Activated CD4-positive, alpha-beta T cell treated with anti-CD3 and anti-CD28 coated beads, Interleukin-2, amount 10 ng/mL, durations not matched to agents 7 days and 5 days (primary cell): ENCODE measurements at places on chromosomes 4 and X.

- DNase-seq: peak; percentile 44
These were observed 586 bp downstream of the BCAP31 start for GRCh38 chrX:153723351-153724251.

DNA sequence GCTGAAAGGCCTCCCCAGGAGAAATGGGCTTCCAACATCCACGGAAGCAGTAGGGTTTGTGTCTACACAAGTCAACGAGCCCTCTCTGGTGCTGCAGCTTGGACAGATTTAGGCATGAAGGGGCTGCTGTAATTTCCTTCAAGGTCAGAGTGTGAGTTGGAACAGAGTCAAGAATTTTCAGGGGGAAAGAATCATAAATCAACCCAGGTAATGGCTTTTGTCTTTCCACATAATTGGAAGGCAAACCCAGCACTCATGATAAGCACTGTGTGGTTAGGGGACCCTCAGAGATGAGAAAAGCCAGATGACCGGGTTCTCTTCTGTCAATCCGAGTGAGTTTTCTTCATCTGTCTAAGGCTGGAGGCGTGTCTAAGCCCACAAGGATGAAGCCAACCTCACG, 78.6 kb upstream of the MXRA5 start:
- DNase-seq: no peak

DNA sequence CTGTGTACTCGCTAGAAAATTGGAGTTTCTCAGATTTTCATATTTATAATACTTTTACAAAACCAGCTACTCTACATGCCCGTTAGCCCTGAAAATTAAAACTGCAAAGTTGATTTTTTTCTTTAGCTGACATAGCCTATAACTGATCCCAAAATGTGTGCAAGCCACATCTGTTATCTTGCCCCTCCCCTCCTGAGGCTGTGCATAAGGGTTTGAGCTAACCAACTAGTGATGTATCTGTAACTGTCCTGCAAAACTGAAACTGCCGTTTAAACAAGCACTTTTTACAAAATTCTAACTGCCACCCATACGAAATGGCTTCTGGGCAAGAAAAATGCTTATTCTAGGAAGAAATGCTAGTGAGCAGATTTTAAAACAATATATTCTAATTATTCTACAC, 59.1 kb downstream of the EDNRA start:
- DNase-seq: no peak

DNA sequence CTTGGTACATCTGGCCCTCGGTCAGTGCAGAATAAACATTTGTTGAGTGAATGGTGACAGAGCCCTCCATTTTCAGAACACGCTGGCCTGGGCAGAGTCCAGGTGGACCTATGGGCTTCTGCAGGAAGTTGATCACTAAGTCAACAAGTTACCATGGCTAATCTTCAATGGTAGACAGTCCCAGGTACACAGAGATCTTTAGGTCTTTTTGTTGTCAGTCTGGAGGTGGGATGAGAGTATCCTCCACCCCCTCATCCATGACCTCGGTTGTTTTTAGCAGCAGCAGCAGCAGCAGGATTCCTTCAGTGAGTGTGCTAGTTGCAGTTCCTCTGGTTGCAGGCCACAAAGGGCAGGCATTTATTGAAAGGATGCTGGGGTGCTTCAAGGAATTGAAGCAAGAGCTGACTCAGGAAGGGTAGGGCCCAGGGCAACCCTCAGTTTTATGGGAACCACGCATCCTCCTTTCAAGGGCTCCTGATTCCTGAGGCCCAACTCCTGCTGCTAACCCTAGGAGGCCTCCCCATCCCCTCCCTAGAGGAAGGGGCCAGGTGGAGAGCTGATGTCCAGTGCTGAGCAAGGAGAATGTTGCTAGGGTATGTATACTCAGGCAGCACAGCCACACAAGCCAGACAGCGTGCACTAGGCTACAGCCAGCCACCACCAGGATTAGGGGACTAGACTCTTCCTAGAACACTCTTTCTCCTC, 1.7 kb upstream of the USP27X start:
- DNase-seq: no peak

DNA sequence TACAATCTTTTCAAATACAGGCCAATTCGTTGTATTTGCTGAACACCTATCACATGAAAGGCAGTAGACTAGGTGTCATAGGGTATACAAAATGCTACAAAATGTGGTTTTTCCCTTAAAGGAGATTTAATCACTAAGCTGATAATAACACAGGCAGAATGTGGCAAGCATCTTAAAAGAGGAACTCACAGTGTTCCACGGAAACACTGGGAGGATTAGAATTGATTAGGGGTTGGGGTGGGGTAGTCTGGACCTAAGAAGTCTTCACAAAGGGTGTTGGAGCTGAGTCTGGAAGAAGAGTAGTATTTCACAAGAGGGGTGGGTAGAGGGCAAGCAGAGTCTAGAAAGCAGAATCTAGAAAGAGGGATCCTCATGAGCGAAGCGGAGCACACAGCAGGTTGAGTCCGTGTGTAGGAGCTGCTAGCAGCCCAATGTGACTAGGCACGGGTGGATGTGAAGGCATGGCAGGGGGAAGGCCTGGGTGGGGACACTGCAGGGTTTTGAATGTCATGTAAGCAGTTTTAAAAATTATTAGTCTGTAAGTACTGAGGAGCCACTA, 123.6 kb downstream of the MGST2 start:
- no peak for DNase-seq

GRCh38 chr4:123259676-123260646, 136.6 kb upstream of the SPRY1 start:
- DNase-seq: no peak

DNA sequence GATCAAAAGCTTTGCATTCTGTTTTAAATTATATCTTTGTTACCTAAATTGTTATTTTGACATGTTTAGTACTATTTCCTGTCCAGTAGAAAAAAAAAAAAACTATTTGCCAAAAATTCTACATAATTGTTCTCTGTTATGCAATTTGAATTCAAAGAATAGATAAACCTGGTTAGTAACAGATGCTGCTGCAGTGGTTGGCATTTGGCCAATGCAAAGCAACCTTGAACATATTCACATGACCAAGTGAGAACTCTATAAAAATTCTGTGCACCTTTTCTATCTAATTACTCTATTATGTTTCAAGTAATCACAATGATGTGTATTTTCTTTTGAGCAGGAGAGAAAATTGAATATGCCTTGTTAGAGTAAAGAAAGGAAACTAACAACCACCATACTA, 1473.4 kb downstream of the RPA4 start:
- no peak for DNase-seq

GRCh38 chr4:38529189-38530115, 134.5 kb upstream of the KLF3 start:
- DNase-seq: peak; percentile 61

DNA sequence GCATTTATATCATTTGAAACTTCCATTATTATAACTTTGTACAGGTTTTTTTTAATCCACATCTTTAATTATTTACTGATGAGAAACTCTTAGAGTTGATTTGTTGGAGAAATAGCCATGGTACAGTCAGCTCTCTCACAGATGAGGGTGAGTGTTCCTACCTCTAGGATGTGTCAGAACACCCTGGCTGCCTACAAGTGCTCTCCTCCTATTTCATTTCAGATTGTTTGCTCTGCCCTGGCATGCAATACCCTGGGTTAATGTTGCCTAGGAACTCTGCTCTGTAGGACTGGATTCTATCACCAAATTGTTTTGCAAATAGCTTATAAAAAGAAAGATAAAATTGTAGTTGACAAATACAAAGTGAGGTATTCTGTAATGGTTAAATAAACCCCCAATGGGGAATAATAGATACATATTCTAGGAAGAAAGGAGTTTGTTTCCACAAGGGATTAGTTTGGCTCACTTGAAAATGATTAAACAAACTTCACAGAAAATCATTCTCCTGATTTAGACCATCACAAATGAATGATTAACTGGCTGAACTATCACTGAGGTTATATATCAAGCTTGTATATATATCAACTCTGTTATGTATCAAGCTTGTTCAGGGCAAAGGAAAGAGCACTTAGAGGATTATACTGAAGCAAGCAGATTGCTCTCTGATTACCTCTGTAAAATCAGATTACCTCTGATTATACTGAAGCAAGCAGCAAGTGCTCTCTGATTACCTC, 150.0 kb downstream of the PDE5A start:
- no peak for DNase-seq

- DNase-seq: no peak
These were observed 555.2 kb downstream of the GABRG1 start for GRCh38 chr4:45568694-45569093.

DNA sequence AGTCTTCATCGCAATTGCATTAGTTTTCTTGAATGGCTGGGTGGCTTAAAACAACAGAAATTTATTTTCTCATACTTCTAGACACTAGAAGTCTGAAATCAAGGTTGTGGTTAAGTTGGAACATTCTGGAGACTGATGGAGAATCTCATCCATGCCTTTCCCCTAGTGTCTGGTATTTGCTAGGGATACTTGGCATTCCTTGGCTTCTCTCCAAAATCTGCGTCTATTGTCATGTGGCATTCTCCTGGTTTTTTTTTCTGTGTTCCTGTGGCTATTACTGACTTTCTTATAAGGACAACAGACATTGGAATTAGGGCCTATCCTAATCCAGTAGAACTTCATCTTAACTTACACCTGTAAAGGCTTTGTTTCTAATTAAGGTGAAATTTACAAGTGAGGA, 272.8 kb upstream of the EPHA5 start:
- DNase-seq: no peak

GRCh38 chrX:52262195-52262546, 77.5 kb downstream of the MAGED4 start:
- DNase-seq: no peak

DNA sequence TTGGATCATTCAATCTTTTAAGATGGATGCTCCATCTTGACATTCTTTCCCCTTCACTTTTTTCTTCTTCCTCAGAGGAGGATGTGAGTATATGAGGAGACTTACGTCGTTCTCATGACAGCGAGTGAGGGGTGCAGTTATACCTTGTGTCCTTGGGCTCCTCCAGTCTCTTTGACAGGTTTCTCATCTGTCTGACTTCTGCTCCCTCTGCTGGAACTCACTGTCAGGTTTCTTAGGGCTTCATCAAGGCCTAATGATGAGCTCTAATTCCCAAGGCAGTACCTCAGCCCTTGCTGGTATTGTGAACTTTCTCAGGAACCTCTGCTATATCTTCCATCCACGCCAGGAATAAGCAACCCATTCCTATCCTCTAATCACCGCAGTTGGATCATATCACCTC, 237.8 kb upstream of the ADGRL3 start:
- DNase-seq: no peak

DNA sequence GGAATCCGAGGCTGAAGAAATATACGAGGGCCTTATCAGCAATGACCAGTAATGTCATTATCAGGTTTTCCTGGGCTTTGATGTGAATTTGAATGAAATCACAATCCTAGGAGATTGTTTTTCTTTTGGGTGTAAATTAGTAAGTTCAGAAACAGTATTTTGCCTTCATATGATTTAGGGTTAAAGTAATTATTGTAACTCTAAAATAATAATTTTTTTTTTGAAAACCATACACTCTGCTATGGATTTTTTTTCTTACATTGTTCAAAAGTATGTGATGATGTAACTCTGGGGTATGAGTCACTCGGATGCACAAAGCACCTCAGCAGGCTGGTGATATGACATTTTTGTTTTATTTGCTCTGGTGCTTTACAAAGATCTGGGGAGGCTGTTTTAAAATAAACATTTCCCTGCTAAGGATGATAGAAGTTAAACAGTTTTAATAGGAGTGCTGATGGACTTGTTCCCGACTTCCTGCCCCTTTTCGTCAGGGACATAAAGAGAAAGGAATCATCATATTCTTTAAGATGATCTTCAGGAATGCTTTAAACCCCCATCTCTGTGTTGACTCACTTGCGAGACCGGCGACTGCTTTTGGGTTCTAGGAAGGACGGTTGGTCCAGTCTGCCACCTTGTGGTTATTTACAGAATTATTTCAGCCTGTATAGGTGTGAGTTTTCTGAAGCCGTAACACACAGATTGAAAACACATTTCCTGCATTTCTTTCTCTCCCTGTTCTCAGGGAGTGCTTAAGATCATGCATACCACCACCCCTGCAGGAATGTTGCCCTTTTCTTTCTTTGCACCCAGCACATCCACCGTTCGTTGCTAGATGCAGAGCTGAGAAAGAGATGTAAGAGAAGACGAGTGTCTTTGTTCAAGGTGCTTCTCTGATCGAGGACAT, 72.5 kb downstream of the RAPGEF2 start:
- peak; percentile 69 for DNase-seq

- no peak for DNase-seq
These were observed 147.2 kb downstream of the GLRA3 start for GRCh38 chr4:174681723-174682300.

DNA sequence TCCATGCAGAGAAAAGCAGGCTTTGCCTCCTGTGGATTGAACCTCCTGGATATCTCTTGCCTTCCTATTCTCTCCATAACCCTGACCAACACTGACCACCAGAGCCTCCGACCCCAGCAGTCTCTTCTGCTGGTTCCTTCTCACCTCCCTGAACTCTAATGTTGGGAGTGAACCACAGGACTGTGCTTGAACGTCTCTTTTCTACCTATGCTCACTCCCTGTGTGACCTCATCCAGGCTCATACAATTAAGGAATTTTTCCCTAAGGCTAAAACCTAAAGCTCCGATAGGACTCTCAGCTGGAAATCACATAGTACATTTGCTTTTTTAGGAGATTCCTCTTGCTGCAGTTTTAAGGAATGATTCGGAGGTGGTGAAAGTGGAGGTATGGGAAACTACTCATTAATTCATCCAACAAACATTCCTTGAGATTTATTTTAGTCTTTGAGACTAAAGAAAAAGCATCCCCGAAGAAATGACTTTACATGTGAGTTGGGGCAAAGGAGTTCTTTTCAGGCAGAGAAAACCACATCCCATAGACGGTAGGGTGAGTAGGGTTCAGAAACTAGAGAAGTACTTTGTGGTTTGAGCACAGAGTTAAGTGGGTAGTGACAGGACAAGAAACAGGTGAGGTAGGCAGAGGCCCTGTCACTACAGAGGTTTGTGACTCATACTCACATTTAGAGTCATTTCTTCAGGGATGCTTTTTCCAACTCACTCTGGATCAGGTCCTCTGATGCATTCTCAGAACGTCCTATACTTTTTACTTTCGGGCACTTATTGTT, 30.8 kb downstream of the NDNF start:
- DNase-seq: peak; percentile 42

DNA sequence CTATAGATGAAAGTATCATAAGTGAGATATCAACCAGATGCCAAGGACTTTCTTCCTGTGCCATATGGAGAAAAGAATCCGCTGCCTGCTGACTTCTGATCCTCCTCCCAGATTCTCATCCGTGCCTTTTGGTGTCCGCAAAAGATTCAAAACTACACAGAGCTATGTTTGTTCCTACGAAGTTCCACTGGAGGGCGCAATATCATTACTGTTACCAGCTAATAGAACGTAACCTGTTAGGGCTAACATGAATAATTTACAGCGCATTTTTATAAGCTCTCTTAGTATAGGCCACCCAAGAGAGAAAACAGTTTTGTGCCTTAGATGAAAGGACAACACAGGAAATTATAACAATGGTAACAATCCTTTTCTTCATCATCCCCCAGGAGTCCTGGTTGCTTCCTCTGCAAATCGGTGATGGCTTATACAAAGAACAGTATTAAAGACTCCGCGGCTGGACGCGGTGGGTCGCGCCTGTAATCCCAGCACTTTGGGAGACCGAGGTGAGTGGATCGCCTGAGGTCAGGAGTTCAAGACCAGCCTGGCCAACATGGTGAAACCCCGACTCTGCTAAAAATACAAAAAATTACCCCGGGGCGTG, 22.8 kb upstream of the CENPVL3 start:
- peak; percentile 21 for DNase-seq
